ENCODE measurements at places on chromosomes 13 and 19.

DNA sequence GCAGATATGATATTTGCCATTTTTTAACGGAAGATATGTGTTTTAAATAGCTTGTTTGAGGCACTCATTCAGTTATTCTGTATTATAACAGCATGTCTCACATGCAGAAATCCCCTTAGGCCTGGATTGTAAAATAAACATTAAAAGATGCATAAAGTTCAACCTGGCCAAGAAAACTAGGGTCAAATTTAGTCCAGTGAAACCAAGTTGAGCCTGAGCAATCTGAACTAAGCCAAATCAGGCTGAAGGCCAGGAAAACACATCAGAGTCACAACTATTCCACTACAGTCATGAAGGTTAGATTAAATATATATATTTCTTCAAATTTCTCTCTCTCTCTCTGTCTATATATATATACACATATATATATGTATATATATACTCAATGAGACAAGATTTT is 504.8 kb downstream of the SLITRK1 start:
- DNase-seq = no peak

DNA sequence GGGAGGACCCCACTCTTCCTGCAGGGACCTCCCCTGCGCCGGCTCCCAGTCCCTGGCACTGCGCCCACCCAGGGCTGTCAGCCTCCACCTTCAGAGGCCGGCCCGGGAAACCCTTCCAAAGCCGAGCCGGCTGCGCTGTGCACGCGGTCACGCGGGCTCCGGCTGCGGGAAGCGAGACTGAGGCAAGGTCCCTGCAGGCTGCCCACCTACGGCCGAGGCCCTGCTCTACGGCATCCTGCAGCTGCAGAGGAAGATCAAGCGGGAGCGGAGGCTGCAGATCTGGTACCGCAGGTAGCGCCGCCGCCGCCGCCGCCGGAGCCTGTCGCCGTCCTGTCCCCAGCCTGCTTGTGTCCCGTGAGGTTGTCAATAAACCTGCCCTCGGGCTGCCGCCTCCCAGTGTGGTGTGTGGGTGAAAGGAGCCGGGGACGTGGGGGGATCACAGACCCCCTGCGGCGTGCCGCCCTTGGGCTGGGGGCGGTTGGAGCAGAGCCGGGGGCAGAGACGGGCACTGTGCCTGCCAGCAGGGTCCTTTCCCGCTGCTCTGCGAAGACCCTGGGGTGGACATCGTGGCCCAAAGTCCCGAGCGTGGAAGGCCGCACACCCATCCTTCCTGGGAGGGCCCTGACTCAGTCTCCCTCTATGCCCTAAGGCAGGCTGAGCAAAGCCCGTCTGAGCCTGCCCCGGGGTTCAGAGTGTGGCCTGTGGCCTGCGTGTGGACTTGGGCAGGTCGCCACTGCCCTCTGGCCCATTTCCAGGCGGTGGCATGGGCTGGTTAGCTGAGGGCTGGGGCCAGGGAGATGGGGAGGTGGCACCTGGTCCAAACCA is 5.9 kb downstream of the GAMT start:
- no peak for DNase-seq

DNA sequence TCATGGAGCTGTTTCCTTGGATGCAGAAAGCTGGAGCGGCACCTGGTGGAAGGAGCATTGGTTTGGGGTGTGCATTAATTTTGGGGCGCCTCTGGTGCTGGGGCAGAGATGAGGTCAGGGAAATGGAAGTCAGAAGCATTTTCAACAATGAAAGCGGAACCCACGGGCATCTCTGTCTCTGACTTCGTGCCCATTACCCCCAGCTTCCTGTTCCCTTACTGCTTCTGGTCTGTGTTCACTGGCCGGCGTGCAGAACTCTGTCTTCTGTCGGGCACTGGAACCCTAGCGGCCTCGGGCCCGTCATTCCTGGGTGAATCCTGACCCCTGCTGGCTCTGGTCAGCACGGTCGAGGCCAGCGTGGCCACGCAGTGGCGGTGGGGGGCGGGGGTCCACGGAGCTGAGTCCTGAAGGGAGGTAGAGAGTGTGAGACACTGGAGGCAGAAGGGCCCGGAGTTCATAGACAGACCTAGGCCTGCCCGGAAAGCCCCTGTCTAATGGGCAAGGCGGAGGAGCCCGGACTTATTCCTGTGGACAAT is 7.9 kb upstream of the LINGO3 start:
- DNase-seq = no peak

GRCh38 chr13:27625839-27626238 is 4.1 kb downstream of the POLR1D start:
- DNase-seq = no peak

Data from activated naive CD4-positive, alpha-beta T cell treated with Interleukin-2 at 50 U/mL for 16 hours (primary cell).